ENCODE measurements at places on chromosomes 12 and 14.

DNA sequence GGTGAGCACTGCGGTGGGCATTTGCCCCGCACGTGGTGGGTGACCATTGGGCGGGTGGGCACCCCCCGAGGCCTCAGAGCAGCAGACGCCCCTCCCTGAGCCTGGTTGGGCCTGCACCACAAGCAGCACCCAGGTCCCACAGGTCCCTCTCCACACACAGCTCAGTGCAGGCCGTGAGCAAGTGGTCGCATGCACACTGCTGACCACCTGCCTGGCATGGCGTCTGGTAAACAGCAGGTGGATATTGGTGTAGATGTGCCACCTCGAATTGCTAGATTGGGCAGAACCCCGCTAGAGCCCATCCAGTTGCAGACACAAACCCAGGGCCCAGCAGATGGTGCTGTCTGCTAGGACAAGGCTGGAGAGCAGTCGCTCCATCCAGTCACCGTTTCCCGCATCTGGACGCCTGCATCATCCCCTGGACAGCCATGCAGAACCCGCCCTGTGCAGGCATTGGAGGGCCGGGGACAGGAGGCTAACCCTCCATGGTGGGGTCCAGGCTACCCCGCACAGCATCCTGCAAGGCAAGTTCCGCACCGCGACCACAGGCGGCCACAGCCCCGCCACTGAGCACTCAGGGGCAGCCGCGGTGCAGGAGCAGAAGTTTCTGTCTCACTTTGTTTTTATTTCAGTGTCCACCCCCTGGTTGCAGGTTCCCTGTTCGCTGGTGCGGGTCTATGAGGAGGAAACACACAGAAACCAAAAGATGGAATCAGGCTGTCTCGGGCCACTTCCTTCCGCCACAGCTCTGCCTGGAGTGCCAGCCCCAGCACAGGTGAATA lies 45.6 kb upstream of the RIMBP2 start:
- DNase-seq = peak; percentile 59

DNA sequence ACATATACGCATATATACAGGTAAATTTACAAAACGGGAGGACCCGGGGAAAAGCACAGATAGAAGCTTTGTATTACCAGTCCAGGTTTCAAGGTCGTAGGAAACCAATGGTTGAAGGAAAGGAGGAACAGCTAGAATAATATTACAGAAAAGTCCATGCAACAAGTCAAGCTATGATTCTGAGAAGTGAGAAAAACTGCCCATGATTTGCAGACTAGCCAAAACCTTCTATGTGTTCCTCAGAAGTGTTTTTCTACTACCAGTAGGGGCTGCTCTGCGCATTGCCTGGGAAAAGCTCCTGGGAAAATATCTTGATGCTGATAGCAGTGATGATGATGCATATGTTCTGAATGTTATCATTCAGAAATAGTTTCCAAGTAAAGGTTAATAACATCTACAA lies 2.2 kb downstream of the PDZRN4 start:
- no peak for DNase-seq

DNA sequence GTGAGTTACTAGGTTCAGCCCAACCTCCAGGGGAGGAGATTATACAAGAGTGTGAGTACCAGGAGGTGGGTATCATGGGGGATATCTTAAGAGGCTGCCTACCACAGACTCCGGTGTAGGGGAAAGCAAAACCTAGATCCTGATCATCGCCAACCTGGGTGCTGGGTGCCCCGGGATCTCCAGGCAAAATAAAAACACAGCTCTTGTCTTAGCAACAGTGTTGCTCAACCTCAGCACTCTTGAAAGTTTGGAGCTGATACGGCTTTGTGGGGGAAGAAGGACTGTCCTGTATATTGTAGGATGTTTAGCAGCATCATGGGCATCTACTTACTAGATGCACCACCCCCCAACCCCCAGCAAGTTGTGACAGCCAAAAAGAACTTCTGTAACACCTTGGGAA lies 74.5 kb downstream of the CCDC60 start:
- DNase-seq = no peak

DNA sequence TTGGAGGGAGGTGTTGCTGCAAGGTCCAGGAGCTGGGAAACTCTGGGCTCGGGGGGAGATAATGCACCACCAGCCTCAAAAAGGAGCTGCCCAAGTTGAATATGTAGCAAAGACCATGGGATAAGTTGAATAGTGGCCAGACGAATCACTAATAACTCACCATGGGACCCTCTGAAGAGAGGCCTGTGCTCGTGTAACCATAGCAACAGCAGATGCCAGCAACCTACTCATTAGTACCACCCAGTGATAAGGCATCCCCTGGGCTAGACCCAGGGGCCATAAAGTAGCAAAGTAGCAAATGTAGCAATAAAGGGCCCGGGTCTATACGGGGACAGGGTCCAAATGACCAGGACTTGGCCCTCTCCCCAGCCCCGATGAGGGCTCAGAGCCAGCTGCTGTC lies 328.0 kb downstream of the DPF3 start:
- DNase-seq = no peak

GRCh38 chr12:113232840-113233585 lies 11.7 kb downstream of the TPCN1 start:
- peak; percentile 93 for DNase-seq

- DNase-seq = peak; percentile 41
Observed at GRCh38 chr12:46386360-46386867, 13.8 kb upstream of the SLC38A2 start.
